Psoas muscle (tissue), 8 donors: ENCODE measurements at places on chromosomes 2 and 18. TPM values are rescaled to one million over a fixed set of nuclear protein-coding genes. Genes with fewer than 3 reads are reported as not detected.

DNA sequence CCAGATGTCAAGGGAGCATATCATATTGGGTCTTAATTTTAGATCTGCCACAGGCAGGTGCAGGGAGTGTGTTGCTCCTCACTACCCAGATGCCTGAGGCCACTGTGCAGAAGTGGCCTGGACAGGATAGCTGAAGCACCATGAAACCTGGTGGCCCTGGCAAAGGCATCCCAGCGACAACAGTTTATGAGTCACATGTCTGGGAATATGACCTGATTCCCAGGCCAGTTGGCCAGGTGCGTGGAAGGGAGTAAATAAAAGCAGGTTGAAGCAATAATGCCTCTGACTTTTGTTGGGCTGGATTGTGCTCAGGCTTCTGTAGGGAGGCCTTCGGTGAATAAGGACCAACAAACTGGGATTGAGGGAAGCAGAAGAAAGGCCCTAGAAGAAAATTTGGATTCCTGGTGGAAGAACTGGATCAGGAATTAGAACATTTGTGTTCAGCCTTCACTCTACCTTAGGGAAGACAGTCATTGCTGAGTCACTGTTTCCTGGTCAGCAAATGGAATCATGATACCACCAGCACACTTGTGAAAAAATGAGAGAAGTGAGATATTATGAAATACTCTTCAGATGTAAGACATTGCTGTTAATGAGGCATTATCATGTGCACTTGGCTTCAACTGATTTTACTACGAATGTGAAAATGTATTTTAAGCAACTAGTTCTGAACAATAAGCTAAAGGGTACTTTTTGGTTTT, 78.4 kb upstream of the ZNF516 start:
- no peaks in the 10 kb centered on the region for H3K36me3 ChIP-seq
- no peak overlapping the region for H3K27ac ChIP-seq
- H3K27me3 ChIP-seq = no peaks in the 10 kb centered on the region
- no peak for DNase-seq
- H3K4me1 ChIP-seq = no peaks in the 10 kb centered on the region

Gene SPOPL
- total RNA-seq = 16.2 TPM

DNA sequence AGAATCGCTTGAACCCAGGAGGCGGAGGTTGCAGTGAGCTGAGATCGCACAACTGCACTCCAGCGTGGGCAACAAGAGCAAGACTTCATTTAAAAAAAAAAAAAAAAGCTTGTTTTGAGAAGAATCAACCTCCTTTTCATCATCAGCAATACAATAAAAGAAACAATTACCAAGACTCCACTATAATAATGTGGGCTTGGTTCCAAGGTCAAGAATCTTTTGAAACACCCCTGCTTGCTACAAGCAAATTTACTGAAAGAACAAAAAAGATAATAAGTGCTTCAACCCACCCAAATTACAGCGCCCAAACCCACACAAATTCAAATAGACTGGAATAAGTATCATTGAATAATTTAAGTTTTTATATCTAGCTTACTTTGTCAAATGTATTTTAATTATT, 33.6 kb upstream of the MAPRE3 start:
- no peaks in the 10 kb centered on the region for H3K27me3 ChIP-seq
- no peaks in the 10 kb centered on the region for H3K4me1 ChIP-seq
- H3K27ac ChIP-seq = no peak overlapping the region
- H3K36me3 ChIP-seq = no peaks in the 10 kb centered on the region

Gene FHOD3
- 32.9 TPM for total RNA-seq

DNA sequence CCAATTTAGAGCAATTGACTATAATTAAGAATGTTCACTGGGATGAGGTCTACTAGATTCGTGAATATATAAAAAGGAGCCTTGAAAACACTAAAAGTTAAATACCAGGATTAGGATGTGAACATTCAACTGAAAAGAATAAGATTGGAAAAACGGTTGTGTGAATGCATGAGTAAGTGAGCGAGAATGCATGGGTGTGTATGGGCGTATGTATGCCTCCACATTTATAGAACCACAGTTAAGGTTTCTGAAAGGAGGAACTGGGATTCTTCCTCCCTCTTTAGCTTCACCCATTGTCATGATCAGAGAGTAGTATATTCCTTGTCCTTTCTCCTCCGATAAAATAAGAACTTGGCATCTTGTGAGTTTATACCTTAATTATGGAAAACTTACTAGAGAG, 151.1 kb upstream of the UBE2E3 start:
- H3K27me3 ChIP-seq = no peaks in the 10 kb centered on the region
- H3K4me1 ChIP-seq = no peaks in the 10 kb centered on the region
- no peak overlapping the region for H3K27ac ChIP-seq

Gene SCYGR3
- total RNA-seq = not detected

- DNase-seq = no peak
- peaks cover 12% of the 10 kb centered on the region for H3K36me3 ChIP-seq
These were observed 61.0 kb downstream of the TBC1D8 start for GRCh38 chr2:101089942-101090799.

Gene MARCO
- total RNA-seq = 5.3 TPM

Gene RESP18
- not detected for total RNA-seq

Gene C2orf78
- total RNA-seq = not detected
